Prostate gland (tissue), 2 donors: ENCODE measurements at places on chromosomes 7 and 10. TPM values are rescaled to one million over a fixed set of nuclear protein-coding genes. Genes with fewer than 3 reads are reported as not detected.
A peak's percentile ranks its signal among the peaks of the same experiment; 100 is the strongest.

LRRC18 gene
- total RNA-seq: 2.6 TPM

DNA sequence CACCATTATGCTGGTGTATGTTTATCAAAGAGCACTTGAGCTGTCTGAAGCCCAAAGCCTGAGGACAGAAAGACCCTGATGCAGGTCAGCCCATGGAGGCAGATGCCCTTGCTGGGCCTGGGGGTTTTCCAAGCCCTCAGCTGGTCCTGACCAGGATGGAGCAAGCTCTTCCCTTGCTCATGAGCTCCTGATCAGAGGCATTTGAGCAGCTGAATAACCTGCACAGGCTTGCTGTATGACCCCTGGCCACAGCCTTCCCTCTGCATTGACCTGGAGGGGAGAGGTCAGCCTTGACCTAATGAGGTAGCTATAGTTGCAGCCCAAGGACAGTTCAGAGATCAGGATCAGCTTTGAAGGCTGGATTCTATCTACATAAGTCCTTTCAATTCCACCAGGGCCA lies 13.0 kb downstream of the AQP1 start:
- no peak for DNase-seq

DNA sequence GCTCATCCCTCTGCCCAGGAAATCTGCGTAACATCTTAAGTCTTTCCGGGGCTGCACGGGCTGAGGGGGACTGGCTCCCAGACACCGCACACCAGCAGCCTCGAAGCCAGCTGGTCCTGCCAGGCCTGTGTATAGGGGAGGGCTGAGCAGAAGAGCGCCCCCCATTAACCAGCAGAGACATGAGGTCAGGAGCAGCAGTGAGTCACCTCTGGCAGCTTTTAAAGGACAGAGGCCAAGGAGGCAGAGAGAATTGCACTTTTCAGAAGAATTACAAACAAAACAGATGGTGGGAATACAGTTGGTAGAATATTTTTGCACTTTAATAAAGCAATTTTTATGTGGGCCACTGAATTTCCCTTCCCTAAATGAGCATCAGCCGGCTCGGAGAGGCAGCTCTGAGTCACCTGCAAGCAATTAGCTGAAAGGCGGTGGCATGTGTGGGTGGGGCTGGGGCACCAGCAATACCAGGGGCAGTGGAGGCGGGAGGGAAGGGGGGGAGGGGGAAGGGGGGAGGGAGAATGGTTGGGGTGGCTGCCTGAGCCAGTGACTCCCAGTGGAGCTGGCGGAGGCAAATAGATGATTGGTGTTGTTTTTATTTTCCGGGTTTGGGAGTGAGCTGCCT lies 39.1 kb downstream of the GOLGA7B start:
- no peak for DNase-seq

KIF20B gene
- total RNA-seq: 5.7 TPM

- DNase-seq: no peak
Measured at GRCh38 chr7:12110425-12110824, 100.7 kb upstream of the TMEM106B start.

DNA sequence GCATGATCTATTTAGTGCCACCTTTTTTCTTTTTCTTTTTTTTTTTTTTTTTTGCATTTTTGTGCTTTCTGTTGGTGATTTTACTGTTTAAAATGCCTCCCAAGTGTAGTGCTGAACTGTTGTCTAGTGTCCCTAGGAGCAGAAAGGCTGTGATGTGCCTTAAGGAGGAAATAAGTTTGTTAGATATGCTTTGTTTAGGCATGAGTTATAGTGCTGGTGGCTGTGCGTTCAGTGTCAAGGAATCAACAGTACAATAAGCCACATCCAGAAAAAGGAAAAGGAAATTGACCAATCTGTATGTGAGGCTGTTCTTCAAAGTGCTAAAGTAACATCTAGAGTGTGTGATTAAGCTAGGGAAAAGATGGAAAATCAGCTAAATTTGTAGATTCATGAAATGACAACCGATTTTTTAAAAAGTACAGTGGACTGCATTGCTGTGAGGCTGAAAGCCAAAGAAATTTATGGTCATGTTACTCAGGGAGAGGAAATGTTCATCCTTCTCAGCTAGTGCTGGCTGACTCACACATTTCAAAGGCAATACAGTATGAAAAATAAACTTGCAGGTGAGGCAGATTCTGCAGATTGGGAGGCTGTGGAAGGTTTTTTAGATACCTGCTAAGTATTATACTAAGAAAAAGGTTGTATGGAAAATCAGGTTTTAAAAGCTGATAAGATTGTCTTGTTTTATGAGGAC lies 122.7 kb upstream of the ADCY1 start:
- no peak for DNase-seq

DNA sequence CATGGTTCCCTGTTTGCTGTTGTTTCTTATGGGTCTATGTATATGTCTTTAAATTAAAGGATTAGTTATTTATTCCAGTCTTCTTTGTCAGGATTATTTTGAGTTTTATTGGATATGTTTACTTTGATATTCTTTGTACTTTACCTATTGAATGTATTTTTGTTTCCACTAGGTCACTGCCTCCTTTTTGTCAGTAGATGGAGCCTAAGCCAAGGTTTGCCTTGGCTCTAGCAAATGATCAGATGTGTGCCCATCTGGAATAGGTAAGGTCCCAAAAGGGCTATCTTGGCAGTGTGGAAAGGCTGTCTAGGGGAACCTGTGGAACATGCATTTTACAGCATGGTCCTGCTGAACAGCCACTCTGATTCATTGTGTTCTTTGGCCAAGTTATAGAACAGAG lies 337.3 kb upstream of the GHITM start:
- DNase-seq: no peak

GPR15LG gene
- total RNA-seq: 3.1 TPM

- DNase-seq: no peak
Measured at GRCh38 chr7:84823530-84823929, 363.3 kb downstream of the SEMA3D start.

NEUROD6 gene
- total RNA-seq: not detected

DNA sequence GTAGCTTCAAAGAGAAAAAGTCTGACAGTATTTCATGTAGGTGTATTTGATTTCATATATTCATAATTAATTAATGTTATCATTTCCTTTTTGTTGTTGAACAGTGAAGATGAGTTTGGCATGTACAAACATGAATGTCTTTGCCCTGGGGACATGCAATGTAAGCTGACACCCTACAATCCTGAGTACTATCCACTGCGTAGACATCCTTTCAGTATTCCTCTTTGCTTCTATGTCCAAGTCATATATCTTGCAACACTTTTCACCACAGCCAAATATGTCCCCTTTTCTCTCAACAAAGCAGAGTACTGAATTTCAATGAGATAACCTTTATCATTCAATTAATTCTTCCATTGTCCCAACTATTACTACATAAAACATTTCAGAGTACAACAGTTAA lies 93.6 kb downstream of the GPR37 start:
- no peak for DNase-seq

GRCh38 chr10:103804871-103805270 lies 50.5 kb downstream of the SH3PXD2A start:
- DNase-seq: no peak

HTR5A gene
- total RNA-seq: not detected

- no peak for DNase-seq
Measured at GRCh38 chr10:128245026-128245425, 118.8 kb upstream of the MKI67 start.

- no peak for DNase-seq
Measured at GRCh38 chr10:21398563-21399231, 126.8 kb downstream of the SKIDA1 start.

RET gene
- total RNA-seq: 3.6 TPM

VWA2 gene
- total RNA-seq: 14.6 TPM

SPDYE16 gene
- total RNA-seq: 0.51 TPM

FAM25G gene
- total RNA-seq: not detected

DNA sequence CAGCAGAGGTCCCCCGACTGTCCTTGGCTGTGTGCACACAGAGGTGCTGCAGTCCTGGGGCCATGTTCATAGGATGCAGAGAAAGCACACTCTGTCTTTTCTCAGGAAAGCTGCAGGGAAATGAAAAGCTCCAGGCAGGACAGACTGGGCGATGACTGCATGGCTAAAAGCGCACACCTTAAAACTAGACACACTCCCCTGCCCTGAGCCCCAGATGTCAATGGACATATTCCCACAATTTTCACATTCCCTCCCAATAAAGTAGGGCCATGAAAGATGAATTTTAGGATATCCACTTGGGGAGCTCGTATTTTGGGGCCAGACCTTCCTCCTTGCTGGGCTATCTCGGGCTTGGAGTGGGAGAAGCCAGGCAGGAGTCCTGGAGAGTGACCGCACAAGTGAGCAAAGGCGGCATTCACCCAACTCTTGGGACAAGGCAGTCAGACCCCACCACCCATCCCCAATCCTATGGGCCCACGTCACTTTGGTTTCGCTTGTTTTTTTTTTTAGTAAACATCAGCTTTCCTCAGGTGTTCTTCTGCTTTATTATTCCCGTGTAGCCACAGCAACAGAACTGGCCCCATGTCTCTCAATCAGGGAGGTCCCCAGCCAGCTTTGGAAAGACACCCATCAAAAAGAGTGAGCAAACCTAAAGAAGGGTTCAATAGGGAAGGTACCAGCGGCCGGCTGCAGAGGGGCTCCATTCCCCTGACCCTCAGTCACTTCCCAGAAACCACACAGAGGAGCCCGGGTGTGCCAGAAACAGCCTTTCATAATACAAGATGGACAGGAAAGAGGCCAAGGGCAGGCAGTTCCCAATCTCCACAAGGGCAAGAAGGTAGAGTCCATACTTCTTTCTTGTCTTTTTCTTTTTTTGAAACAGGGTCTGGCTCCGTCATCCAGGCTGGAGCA lies 12.7 kb downstream of the GPRIN2 start:
- DNase-seq: no peak

- no peak for DNase-seq
Measured at GRCh38 chr7:93843260-93843659, 47.3 kb downstream of the TFPI2 start.

DNA sequence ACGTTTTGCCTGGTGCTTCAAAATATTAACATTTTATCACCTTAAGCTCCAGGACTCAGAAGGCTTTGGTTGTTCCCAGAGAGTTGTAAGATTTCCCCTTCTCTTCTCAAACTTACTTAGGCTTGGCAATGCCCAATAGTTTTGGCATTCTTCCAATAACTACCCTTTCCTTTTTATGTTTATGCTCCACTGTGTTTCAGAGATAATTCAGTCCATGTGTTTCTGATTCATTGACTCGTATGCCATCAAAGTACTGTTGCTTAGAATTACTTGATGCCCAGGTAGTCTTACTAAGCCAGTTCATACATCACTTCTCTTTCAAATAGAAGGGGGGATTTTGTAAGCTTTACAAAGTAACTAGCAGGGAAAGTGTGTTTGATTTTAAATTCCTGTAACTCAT lies 66.6 kb downstream of the AGMO start:
- no peak for DNase-seq

DNA sequence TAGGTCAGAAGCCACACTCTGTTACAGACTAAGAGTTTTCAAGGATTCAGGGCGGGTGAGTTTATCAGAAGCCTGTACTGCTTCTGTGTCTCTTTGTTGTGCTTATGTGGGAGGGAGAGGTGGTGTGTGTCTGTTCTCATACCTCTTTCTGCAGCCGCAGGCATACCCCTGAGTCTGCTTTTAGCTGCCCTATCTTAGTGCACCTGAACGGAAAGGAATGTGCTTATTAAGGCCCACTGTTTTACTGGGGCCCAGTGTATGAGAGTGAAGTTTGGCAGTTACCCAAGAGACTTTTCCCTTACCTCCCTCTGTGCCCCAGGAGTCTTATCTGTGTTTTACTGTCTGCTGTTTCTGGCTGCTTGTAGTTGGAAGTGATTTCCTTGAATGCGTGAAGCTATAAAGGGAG lies 104.3 kb downstream of the TYW1 start:
- no peak for DNase-seq

DNA sequence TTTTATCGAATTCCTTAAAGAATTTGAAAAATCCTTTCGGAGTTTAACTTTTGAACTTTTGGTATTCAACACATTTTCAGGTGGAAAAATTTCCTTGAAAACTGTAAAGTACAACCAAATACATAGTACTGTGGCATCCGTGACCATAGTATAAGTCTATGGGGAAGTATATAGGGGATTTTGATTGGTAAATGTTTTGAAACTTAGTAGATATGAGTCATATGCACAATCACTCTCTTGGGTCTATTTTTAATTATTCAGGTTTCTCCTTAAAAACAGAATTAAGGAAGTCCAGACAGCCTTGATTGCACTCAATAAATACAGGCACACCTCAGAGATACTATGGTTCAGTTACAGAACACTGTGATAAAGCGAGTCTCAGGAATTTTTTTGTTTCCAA lies 64.2 kb downstream of the AVL9 start:
- DNase-seq: no peak

GRCh38 chr10:33776419-33777070 lies 442.1 kb upstream of the NRP1 start:
- no peak for DNase-seq

HOXA4 gene
- total RNA-seq: 1.4 TPM

GIMAP6 gene
- total RNA-seq: 10.8 TPM

DNA sequence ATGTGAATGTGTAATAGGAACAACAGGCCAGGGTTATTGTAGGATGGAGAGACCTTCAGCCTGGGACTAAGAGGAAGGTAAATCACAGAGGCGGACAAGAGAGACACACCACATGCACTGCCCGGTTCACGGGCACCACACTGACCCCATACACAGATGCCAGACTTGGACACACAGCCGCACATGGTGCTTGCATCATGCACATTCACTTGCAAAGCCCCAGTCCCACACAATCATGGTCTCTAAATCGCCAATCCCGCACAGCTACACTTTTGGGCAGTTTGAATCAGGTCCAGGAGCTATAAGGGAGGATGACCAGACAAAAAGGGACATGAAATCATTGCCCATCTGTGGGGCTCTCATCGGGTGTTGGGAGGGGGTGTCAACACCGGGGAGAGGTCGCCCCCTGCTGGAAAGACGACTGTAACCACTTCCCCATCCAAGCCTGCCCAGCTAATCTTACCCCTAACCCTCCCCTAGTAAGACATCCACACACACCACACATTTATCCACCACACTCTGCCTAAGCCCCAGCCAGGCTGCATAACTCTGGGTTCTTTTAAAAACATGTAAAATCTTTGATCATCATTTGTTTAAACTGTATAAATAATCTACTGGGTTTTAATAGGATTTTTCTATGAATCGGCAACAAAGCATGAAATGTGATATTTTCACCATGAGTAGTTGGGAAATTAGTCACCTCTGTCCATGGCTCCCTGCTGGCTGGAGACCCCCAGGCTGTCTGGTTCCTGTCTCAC lies 40.5 kb upstream of the SLF2 start:
- DNase-seq: no peak

DNA sequence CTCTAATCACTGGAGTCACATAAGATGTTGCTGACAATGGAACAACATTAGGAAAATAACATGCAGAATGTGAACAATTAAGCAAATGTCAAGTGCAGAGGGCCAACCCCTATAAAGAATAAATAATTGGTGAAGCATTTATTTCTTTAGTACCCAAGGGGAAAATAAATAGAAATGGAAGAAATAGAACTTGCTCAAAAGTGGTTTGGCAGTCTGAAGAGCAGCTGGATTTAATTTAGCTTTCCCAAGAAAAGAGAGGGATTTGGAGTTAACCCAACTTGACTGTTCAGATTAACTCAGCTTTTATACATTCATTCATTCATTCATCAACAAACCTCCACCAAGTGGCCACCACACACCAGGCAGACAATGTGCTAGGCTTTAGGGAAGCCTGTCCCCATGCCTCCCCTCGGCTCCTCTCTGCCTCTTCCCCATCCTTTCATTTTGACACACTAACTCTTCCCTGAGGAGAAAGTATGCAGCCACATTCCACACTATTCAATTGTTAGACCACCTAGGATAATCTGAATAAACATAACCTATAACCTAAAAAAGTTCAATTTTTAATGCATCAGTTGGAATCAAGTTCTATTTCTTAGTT lies 295.5 kb downstream of the AHR start:
- DNase-seq: no peak

GRCh38 chr10:23314835-23315239 lies 29.8 kb downstream of the C10orf67 start:
- DNase-seq: peak; percentile 60
